Hematopoietic multipotent progenitor cell treated with erythropoietin and hydrocortisone succinate and interleukin-3 and kit ligand, for 4 days (in vitro differentiated cells): ENCODE measurements at places on chromosomes 4 and X.

GRCh38 chrX:43016021-43016420 lies 238.1 kb upstream of the PPP1R2C start:
- DNase-seq: no peak

GRCh38 chrX:2340991-2341390 lies 159.8 kb downstream of the DHRSX start:
- no peak for DNase-seq

- peak; percentile 81 for DNase-seq
These were observed 163.3 kb upstream of the SPOCK3 start for GRCh38 chr4:167397586-167397985.

- DNase-seq: no peak
These were observed 124.2 kb upstream of the KCNIP4 start for GRCh38 chr4:22072726-22073125.

GRCh38 chr4:181799561-181800069 lies 443.6 kb upstream of the TENM3 start:
- no peak for DNase-seq

DNA sequence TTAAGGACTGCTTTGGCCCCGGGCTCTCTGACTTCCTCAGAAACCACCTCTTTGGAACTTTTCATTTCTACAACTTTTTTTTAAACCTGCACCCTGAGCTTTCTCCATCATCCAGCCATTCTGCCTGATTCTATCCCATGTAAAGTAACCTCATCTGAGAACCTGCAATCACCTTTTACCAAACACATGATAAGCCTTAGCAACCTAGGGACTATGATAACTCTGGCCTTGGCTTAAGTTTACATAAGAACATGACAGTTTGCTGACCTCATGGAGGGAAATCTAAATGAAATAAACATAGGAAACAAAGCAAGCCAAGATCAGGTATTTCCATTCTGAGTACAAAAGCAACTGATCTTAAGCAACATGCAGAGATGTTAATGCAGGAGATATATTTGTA lies 15.7 kb upstream of the TMEM150C start:
- no peak for DNase-seq

- DNase-seq: no peak
These were observed 23.1 kb downstream of the CORIN start for GRCh38 chr4:47814618-47815295.

DNA sequence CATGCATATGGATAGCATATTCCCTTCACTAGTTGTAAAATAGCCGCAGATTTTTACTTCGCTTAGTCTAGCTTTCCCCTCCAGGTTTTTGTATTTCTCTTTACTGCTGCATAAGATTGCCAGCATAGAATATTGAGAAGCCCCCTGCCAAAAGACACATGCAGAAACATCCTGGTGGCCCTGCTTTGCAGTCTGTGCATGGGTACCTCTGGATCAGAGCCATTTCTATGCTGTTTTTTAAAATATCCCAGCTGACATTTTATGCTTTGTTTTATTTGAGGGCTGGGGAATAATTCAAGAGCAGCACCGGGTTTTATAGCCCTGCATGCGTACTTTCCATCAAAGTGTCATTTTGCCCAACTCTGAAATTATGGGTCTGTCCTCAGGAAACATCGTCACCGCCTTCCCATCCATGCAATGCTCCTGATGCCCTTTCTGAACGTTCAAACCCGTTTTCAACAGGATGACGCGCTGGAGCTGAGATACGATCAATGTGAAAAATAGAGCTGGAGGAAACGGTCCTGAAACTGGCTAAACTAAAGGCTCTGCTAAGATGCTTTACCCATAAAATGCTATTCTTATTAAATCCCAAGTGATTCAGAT lies 314.3 kb downstream of the EVC2 start:
- DNase-seq: no peak

DNA sequence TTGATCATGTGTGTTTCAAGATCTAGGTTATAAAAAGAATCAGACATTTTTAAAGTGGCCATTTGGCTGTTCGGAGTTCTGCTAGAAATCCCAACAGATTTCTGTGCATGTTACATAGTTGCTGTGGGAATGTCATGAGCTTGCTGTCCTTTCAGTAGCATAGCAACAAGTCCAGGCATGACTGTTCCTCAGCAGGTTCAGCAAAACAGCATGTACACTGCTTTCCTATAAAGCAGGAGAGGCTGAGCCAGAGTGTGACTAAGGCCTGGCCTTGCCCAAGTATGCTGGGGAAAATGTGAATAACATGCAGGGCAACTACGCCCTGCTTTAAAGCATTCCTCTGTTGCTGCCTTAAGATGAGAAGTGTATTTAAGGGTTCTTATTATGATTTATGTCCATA lies 217.1 kb upstream of the SMIM31 start:
- DNase-seq: no peak

DNA sequence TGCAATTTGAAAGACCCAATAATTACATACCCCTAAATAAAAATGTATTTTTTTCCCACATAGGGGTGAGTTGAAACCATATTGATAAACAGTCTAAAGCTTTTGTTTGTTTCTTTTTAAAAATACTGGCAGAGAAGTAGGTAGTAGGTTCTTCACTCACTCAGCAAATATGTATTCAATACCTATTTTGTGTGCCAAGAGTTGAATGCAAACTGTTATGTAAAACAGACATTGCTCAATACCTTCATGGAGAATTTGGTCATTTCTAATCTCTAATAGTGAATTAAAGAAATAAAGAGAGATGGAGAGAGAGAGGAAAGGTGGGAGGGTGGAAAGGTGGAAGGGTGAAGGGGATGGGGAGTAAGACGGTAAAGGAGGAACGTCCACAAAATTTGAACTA lies 589.9 kb upstream of the GNPDA2 start:
- DNase-seq: no peak

GRCh38 chrX:4550018-4550417 lies 836.6 kb upstream of the PRKX start:
- peak; percentile 20 for DNase-seq

DNA sequence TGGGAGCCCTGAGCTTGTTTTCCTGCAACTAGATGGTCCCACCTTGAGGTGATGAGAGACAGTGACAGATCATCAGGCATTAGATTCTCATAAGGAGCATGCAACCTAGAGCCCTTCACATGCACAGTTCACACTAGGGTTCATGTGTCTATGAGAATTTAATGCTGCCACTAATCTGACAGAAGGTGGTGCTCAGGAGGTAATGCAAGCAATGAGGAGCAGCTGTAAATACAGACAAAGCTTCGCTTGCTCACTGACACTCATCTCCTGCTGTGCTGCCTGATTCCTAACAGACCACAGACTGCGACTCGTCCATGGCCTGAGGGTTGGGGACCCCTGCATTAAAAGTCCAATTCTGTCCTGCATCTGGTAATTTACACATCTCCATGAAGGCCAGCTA lies 141.6 kb downstream of the KCNIP4 start:
- no peak for DNase-seq

DNA sequence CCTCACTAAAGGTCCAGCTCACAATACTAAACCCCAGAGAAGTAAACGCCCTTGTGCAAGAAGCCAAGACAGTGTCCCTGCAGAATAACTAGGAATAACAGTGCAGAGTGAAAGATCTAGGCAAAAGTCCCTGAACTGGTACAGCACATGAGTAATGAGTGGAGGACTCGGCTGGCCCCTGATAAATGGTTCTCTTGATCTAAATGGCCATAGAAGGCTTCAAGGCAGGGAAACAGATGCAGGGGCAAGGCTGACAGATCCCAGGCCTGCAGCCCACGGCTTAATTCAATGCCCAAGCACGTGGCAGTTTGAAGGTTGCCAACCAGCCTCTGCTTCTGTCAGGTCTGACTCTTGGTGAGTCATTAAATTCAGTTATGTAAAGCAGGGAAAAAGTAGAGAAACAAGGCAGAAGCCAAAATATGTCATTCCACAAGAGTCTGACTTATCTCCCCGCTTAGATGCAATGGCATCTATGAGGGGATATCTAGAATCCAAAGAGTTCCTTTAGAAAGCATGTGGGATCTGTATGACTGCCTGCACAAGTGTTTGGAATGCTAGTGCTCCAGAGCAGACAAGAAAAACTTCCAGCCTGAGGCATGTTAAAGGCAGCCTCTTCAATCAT lies 121.3 kb downstream of the PRDM5 start:
- no peak for DNase-seq

- peak; percentile 72 for DNase-seq
These were observed 70.0 kb upstream of the TSPAN5 start for GRCh38 chr4:98728433-98728832.

DNA sequence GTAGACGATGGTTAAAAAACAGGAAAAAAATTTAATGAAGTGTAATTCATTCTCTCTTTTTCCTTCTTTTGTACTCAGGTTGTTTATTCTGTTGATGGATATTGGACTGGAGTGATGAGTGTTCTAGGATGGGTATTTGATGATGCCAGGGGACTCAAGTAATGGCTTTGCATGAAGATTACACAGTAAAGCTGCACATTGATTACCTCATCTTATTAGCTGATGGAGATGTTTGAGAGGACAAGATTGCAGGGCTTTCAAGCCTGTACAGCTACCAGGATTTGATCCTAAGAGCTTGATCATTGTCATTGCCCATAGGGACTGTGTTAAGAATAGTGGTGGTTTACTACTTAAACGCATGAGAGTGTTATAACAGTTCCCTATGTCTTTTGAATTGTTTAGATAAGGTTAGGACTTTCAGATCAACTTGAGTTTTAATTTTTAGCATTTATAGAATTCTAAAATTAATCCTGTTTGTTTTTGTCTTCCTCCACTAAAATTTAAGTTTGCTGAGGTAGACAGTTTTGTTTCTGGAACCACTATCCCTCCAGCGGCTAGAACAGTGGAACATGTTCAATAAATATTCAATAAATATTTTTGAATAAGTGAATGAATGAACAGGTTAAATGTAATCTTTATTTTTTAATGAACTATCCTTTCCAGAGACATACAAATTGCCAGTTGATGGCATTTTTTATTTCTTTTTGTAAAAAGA lies 58.2 kb downstream of the GAB1 start:
- DNase-seq: no peak

DNA sequence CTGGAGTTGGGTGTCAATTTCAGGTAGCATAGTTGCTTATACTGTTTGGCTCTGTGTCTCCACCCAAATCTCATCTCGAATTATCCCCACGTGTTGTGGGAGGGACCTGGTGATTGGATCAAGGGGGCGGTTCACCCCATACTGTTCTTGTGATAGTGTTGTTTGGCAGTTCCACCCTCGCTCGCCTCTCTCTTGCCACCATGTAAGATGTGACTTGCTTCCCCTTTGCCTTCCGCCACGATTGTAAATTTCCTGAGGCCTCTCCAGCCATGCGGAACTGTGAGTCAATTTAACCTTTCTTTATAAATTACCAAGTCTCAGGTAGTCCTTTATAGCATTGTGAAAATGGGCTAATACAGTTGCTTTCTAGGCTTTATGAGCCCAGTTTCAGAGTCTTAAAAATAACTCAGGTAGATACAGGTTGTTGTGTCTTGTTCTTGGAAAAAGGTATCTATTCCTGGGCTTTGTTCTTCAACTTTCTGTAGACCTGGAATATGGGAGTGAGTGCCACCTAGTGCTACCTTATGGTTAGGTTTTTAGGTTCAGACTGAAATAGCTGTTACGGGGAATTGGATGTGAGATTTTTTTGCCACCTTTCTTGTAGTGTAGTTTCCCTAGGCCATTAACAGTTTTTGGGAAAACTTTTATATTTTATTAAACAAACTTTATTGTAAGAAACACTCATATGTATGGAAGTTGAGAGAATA lies 15.6 kb downstream of the PGK1 start:
- no peak for DNase-seq

GRCh38 chr4:114019276-114019968 lies 40.0 kb upstream of the ARSJ start:
- DNase-seq: no peak

- DNase-seq: no peak
These were observed 224.2 kb upstream of the ANXA10 start for GRCh38 chr4:167868163-167868562.

- DNase-seq: peak; percentile 76
These were observed 15.4 kb downstream of the HMGB2 start for GRCh38 chr4:173318648-173319211.

GRCh38 chr4:136810626-136811025 lies 721.7 kb downstream of the PCDH18 start:
- DNase-seq: no peak

- DNase-seq: no peak
These were observed 15.9 kb upstream of the EMCN start for GRCh38 chr4:100533741-100534140.
